WTC11 (cell line): ENCODE measurements at places on chromosomes 2 and 18. TPM values are rescaled to one million over a fixed set of nuclear protein-coding genes. Genes with fewer than 3 reads are reported as not detected.

DNA sequence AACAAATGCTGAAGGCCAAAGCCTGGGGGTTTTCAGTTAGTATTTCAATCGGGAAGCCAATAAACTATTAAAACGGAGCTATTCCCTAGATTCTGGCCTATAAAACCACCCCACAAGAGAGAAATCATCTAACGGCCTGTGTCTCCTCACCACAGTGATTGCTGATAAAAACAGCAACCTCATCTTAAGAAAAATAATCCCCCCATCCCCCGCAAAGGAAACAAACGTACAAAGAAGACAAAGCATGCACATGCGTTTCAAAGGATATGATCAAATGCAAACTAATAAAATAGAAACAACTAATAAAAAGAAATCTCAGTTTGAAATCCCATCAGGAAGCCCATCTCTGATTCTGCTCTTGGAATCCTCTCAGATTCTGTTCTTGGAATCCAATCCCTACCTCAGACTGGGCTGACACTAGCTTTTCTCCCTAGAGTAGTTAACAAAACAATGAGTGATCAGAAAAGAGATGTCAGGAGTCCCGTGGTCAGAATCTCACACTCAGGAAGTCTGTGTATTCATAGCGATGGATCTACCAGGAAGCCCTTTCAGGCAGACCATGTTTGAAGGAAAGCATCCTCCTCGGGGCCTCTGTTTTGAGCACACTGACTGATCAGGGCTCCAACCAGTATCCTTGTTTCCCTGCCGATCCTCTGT is 150.7 kb downstream of the THADA start:
- no peaks in the 10 kb centered on the region for H3K36me3 ChIP-seq
- H3K27me3 ChIP-seq: no peaks in the 10 kb centered on the region
- no peak overlapping the region for H3K4me3 ChIP-seq
- peaks cover 61% of the 10 kb centered on the region for H3K4me1 ChIP-seq
- peak overlapping the region; percentile 60 for H3K27ac ChIP-seq

GRCh38 chr2:145919477-145919876 is 1399.6 kb upstream of the ZEB2 start:
- H3K4me3 ChIP-seq: no peak overlapping the region
- H3K27ac ChIP-seq: no peak overlapping the region
- peaks cover 10% of the 10 kb centered on the region for H3K4me1 ChIP-seq
- no peaks in the 10 kb centered on the region; the same call in 1 of the 2 replicates for H3K27me3 ChIP-seq

GRCh38 chr2:168732100-168732499 is 70.3 kb upstream of the NOSTRIN start:
- H3K27me3 ChIP-seq: no peaks in the 10 kb centered on the region
- H3K4me3 ChIP-seq: no peak overlapping the region
- H3K36me3 ChIP-seq: no peaks in the 10 kb centered on the region

- no peak overlapping the region for H3K27ac ChIP-seq
- no peaks in the 10 kb centered on the region for H3K27me3 ChIP-seq
- no peak overlapping the region for H3K4me3 ChIP-seq
- DNase-seq: no peak
- no peaks in the 10 kb centered on the region for H3K36me3 ChIP-seq
Observed at GRCh38 chr2:141362311-141362710, 768.5 kb downstream of the LRP1B start.

- H3K27me3 ChIP-seq: no peaks in the 10 kb centered on the region
- DNase-seq: no peak
- peaks cover 35% of the 10 kb centered on the region for H3K4me1 ChIP-seq
- H3K4me3 ChIP-seq: no peak overlapping the region
- no peak overlapping the region for H3K27ac ChIP-seq
Observed at GRCh38 chr2:231126123-231126522, 1.3 kb upstream of the HTR2B start.

- H3K27me3 ChIP-seq: peaks cover 24% of the 10 kb centered on the region
- no peak overlapping the region for H3K27ac ChIP-seq
- peaks cover 16% of the 10 kb centered on the region for H3K4me1 ChIP-seq
- no peak overlapping the region for H3K4me3 ChIP-seq
Observed at GRCh38 chr2:156346731-156347130, 14.2 kb upstream of the NR4A2 start.

DNA sequence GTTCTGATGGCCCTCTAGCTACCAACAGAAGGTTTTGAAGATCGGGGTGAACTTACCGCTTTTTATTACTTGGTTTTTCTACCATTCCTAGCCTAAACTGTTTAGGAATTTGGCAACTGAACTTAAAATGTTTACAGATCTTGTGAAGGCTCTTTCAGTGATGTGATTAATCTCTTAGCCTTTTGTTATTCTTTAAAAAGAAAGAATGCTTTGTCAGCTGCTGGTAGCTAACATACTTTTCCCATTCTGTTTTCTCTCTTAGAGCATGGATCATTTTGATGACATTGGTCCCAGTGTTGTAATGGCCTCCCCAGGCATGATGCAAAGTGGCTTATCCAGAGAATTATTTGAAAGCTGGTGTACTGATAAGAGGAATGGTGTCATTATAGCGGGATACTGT is 18.1 kb downstream of the CPSF3 start:
- H3K4me3 ChIP-seq: no peak overlapping the region
- H3K27ac ChIP-seq: no peak overlapping the region
- no peaks in the 10 kb centered on the region for H3K27me3 ChIP-seq
- H3K4me1 ChIP-seq: no peaks in the 10 kb centered on the region
- DNase-seq: no peak
- H3K36me3 ChIP-seq: peaks cover 69% of the 10 kb centered on the region

GRCh38 chr2:42045352-42045751 is 2.5 kb upstream of the PKDCC start:
- H3K27me3 ChIP-seq: peaks cover 18% of the 10 kb centered on the region
- H3K36me3 ChIP-seq: no peaks in the 10 kb centered on the region
- no peak overlapping the region for H3K4me3 ChIP-seq
- H3K4me1 ChIP-seq: peaks cover 68% of the 10 kb centered on the region
- DNase-seq: no peak

- H3K27me3 ChIP-seq: no peaks in the 10 kb centered on the region
- H3K27ac ChIP-seq: no peak overlapping the region
- peaks cover 21% of the 10 kb centered on the region for H3K4me1 ChIP-seq
- no peaks in the 10 kb centered on the region for H3K36me3 ChIP-seq
- no peak for DNase-seq
Observed at GRCh38 chr18:74840492-74841167, 243.0 kb downstream of the ZNF407 start.

DNA sequence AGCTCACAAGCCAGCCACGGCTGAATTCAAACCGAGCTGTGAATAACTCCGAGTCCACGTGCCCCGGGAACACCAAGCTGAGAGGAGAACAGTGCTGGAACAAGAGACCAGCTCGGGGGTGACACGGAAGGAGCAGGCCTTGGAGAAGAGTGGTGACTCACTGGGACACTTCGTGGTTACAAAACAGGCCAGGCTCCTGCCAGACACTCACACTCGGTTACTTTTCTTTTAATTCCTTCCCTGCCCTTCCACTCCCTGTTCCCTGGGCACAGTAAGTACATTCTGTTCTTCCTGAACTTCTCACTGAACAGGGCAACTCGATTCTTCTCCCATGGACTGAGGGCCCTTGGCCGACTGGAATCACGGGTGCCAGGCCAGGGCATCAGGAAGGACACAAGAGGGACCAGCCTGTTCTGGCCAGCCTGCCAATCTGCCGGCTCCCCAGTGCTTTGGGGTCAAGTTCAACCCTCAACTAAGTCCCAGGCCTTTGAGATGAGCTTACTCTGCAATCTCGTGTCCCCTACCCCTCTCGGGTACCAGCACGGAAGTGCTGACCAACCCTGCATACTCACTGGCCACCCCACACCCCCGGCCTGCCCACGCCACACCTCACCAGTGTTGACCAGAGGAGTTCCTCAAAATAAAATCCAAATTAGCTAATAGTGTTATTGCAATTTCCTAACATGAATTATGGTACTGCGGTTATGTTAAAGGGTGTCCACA is 87.5 kb downstream of the TFCP2L1 start:
- H3K36me3 ChIP-seq: no peaks in the 10 kb centered on the region
- H3K4me1 ChIP-seq: peaks cover 12% of the 10 kb centered on the region
- no peaks in the 10 kb centered on the region for H3K27me3 ChIP-seq
- H3K27ac ChIP-seq: 0 out of 2 replicates have a peak overlapping the region, but pooled peaks have one; percentile 20

DNA sequence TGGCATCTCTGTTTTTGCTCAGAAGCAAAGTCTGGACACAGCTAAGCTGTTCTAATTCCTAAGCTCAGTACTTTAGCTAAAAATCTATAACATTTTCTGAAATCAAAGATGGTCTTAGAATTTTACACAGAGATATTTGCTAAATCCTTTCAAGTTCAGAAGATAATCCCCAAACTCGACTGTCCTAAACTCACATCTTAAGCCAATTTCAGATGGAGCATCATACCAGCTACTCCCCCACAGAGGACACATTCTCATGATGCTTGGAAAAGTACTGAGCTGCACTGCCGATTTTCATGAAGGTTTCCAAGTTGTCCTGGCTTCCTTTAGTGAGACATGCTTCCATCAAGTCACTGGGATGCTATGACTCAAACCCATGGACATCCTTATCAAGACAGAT is 535.5 kb downstream of the SUCLG1 start:
- H3K27me3 ChIP-seq: no peaks in the 10 kb centered on the region
- H3K4me3 ChIP-seq: no peak overlapping the region

DNA sequence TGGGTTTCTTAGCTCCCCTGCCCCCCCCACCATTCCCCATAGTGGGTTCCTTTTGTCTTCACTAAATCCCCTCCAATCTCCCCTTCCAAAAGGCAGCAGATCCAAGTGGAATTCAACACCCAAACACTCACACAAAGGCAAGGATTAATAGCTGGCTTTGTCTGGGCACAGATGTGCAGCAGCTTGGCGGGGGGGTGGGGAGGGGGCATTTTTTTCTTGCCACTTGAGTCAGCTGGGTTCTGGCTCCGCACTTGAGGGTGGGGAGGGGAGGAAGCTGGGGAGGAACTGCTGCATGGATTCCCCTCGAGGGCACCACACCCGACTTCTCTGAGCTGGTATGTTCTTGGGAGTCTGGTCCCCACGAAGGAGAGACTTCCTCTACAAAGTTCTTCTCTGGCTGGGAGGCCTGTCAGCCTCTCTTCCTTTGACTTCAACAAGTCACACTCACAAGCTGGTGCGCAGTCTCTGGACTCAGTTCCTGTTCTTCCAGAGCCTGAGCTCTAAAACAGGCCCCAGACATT is 36.0 kb downstream of the SERTAD2 start:
- no peaks in the 10 kb centered on the region for H3K36me3 ChIP-seq
- H3K27ac ChIP-seq: no peak overlapping the region
- peaks cover 43% of the 10 kb centered on the region for H3K4me1 ChIP-seq
- H3K4me3 ChIP-seq: no peak overlapping the region

DNA sequence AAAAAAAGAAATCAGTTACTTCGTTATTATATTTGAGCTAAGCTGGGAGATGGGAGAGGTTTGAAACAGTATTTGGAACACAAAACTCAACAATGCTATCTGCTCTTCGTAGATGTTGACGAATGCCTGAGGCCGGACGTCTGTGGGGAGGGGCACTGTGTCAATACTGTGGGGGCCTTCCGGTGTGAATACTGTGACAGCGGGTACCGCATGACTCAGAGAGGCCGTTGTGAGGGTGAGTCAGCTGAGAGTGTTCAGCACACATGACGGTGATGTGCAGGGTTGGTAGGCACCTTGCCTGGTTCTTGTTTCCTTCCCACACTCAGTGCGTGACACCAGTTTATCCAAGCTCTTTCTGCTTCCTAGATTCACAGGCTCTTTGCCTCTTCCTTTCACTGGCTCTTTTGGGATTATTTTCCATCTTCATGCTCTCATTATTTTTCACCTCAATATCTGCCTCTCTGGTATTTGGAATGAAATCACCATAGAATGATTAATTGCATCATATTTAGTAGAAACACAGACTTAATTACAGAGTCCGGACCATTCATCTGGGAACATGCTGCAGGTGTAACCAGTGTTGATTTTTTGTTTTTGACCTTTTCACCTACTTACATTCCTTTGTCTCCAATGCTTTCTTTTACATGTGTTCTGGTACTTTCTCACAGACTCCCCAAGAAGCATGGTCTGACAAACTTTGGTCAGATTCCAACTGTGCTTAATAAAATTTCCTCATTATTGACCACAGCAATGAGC is 200.6 kb upstream of the RASGRP3 start:
- DNase-seq: no peak
- no peak overlapping the region for H3K4me3 ChIP-seq
- peaks cover 3% of the 10 kb centered on the region; the same call in 1 of the 2 replicates for H3K36me3 ChIP-seq
- no peak overlapping the region for H3K27ac ChIP-seq
- no peaks in the 10 kb centered on the region for H3K27me3 ChIP-seq

GRCh38 chr2:163730556-163730955 is 5.3 kb downstream of the FIGN start:
- no peaks in the 10 kb centered on the region for H3K36me3 ChIP-seq
- DNase-seq: no peak
- no peak overlapping the region for H3K4me3 ChIP-seq
- H3K27ac ChIP-seq: no peak overlapping the region
- H3K4me1 ChIP-seq: peaks cover 52% of the 10 kb centered on the region

DNA sequence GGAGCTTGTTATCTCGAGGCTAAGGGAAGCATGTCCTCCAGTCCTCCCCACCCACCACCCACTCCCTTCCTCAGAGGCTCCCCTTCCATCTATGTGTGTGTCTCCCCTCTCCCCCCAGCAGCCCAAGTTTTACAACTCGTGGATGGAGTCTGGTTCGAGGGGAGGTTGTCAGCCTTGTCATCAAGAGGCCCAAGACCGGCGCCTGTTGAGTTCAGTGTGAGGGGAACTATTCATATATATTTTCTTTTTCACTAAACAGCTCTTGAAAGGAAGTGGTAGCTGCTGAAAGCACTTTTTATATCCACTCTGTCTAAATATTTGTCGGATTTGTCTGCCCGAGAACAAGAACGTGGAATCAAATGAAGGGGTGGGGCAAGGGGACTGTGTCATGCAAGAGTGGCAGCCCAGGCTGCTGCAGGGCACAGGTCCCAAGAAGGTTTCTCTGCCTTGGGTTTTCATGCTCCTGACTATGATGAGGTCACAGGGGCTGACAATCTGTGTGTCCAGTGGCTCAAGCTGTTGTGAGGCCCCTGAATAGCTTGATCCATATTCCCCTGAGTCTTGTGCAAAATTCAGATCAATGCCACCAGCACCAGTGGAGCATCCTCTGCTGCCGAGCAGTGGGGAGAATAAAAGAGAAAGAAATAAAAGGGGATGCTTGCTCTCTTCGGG is 35.0 kb downstream of the NRP2 start:
- peaks cover 4% of the 10 kb centered on the region; the same call in 1 of the 2 replicates for H3K36me3 ChIP-seq
- no peak overlapping the region for H3K4me3 ChIP-seq
- H3K27me3 ChIP-seq: no peaks in the 10 kb centered on the region
- H3K27ac ChIP-seq: no peak overlapping the region
- DNase-seq: no peak

GRCh38 chr18:55559739-55560138 is 28.3 kb downstream of the TCF4 start:
- no peak overlapping the region for H3K4me3 ChIP-seq
- peaks cover 25% of the 10 kb centered on the region for H3K4me1 ChIP-seq
- no peaks in the 10 kb centered on the region for H3K27me3 ChIP-seq
- no peak overlapping the region for H3K27ac ChIP-seq
- peaks cover 7% of the 10 kb centered on the region for H3K36me3 ChIP-seq

- no peaks in the 10 kb centered on the region for H3K36me3 ChIP-seq
- no peaks in the 10 kb centered on the region for H3K27me3 ChIP-seq
- peak overlapping the region; percentile 41 for H3K27ac ChIP-seq
- no peak overlapping the region for H3K4me3 ChIP-seq
- H3K4me1 ChIP-seq: peaks cover 6% of the 10 kb centered on the region
Observed at GRCh38 chr18:59783138-59783537, 85.9 kb upstream of the CCBE1 start.

GRCh38 chr2:235820571-235820970 is 326.7 kb downstream of the AGAP1 start:
- no peaks in the 10 kb centered on the region for H3K4me1 ChIP-seq
- DNase-seq: no peak
- no peaks in the 10 kb centered on the region for H3K27me3 ChIP-seq
- no peak overlapping the region for H3K4me3 ChIP-seq
- H3K36me3 ChIP-seq: peaks cover 13% of the 10 kb centered on the region
- no peak overlapping the region for H3K27ac ChIP-seq

SPP2 gene
- not detected in 3 replicates for total RNA-seq

TDRD15 gene
- not detected in 3 replicates for total RNA-seq

LGALSL gene
- 21.0 to 26.5 TPM (median 24.2 TPM) in 3 replicates for total RNA-seq

C2orf66 gene
- not detected in 3 replicates for total RNA-seq

TMEM198 gene
- 7.1 to 8.1 TPM (median 7.3 TPM) in 3 replicates for total RNA-seq
